Stimulated activated CD4-positive, alpha-beta T cell treated with anti-CD3 and anti-CD28 coated beads, Interleukin-1b, Interleukin-23, amount 100 ng/mL, for 1 hour (primary cell): ENCODE measurements at places on chromosomes 2 and 18.

DNA sequence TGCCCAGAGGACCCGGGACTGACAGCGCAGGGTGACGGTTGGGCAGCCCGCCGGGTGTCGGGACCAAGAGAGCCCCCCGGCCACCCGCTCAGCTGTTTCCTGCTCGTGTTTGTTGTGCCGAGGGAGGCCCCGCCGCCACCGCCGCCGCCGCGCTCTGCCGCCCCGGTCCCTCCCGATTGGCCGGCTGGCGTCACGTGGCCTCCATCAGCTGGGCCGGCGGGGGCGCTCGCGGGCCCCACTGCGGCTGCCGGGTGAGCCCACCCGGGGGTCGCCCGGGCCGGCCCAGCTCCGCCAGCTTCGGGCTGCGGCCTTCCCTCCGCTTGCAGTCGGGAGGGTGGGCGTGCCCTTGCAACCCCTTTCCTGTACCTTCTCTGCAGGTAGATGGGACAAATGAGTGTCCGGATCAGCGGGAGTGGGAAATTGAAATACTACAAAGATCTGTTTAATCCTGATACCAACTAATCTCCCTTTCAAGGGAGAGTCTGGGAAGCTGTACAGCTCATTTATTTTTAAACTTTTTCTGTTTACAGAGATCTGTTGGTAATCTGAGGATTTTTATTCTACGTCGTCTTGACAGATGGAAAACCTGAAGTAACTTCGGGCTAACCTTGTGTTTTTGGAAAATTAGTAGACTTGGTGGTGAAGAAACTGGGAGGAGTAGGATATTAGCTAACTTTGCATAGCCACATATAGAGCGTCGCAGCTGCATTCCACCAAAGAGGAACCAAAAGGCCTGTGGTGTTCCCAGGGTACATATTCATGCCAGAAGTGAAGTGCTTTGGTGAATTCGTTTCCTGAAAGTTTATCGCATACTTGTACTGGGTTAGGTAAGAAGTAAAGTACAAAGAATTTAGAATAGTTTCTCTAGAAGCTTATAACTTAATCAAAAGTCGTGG lies 1.2 kb downstream of the YPEL5 start:
- DNase-seq: peak; percentile 58

- DNase-seq: no peak
Observed at GRCh38 chr2:3192920-3193319, 184.7 kb downstream of the EIPR1 start.

DNA sequence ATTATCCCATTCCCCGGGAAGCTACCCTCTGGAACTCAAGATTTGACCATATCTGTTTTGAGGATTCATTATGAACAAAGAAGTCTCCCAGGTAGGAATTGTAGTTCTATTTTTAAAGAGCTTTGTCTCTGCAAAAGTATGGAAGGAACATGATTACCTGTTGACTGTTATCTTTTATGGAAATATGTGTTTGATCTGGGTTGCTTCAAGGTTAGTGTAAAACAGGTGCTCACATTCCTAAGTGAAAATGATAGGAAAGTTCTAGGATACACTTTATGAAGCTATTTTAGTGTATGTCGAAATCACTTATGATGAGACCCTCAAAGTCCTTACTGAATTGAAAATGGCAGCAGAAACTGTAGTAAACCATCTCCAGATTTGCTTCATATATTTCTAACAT lies 149.2 kb downstream of the PTRHD1 start:
- DNase-seq: no peak

GRCh38 chr18:58132595-58133261 lies 88.7 kb downstream of the NEDD4L start:
- DNase-seq: no peak

DNA sequence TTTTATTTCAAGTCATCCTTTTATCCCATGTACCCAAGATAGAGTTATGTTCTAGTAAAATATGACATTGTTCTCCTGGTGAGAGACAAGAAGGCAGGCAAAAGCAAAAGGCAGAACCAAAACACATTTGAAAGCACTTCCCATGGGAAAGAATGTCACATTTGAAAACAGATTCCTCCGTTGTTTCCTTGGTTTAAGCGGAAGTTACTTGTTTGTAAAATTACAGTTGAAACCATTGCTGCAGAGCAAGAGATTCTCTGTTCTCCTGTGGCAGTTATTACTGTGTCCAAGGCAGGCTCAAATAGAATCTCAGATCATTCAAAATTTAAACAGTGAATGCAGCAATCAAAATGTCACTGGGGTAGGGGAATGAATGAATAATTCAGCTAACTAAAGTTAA lies 149.6 kb downstream of the MTCL1 start:
- no peak for DNase-seq

DNA sequence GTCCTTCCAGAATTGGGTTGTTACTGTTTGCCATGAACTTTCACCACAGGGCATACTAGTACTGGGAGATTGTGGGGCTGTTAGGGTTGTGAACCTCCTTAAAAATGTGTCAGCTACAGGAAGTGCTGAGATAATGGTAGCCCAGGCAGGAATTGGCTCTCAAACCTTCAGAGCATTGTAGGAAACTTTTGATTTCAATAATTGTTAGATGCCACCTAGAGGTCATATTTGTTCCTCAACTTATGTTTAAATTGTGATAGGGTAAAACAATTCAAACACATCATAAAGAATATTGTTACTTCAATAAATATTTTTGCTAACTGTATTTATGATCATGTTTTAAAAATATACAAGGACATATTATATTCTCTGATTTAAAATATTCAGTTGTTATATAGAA lies 594.6 kb downstream of the ADCYAP1 start:
- DNase-seq: no peak

- DNase-seq: no peak
Observed at GRCh38 chr2:69828938-69829255, 563 bp upstream of the GMCL1 start.

- no peak for DNase-seq
Observed at GRCh38 chr18:74292541-74292858, 737 bp upstream of the CYB5A start.

- no peak for DNase-seq
Observed at GRCh38 chr2:238946318-238947242, 98.7 kb downstream of the TWIST2 start.

DNA sequence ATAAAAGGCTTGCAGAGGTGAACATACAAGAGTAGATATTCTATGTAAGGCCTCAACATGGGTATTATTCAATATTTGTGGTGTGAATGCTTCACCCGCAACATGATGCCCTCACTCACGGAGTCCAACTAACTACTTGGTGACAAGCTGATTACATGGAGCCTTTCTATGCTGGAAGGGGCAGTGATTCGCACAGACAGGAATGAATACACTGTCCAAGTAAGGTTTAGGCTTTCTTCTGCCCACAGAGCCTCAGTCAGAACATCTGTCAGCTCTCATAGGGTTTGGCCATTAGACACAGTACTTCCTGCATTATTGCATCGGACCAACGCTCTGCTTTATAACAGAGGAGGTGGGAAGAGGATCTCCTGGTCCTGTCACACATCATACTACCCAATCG lies 80.3 kb upstream of the SLC35G4 start:
- no peak for DNase-seq

DNA sequence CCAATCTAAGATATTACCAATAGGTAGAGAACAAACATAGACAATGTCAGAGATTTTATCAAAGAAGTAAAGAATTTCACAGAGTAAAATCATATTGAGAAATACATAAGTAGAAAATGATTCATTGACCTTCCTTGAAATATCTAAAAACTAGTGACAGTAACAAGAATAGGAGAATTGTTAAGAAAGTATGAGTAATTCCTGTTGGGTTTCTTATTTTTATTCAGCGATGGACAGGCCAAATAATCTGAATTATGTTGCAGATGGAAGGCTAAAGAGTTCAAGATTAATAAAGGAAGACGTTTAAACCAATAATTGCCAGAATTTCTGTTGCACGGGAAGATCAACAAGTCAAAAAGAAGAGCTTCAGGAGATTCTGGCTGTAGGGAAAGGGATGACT lies 163.4 kb upstream of the RASGRP3 start:
- DNase-seq: no peak

GRCh38 chr2:27324720-27325119 lies 1.8 kb upstream of the MPV17 start:
- no peak for DNase-seq

DNA sequence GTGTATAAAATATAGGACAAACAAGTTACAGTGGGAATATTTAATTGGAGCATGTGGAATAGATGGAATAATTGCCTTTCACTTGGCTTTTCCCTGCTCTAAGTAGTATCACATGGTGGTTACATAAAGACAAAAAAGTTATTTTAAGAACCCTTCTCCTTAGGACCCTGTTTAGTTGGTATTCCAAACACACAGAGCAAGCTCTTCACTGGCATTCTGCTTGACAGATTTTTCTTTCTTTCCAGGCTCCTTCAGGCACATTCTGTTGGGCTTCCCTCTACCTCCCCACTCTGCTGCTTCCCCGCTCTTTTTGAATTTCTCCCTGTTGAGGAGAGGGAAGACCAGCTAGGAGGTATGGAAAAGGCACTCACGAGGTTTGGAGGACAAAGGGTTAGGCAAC lies 29.0 kb upstream of the DARS1 start:
- DNase-seq: no peak

DNA sequence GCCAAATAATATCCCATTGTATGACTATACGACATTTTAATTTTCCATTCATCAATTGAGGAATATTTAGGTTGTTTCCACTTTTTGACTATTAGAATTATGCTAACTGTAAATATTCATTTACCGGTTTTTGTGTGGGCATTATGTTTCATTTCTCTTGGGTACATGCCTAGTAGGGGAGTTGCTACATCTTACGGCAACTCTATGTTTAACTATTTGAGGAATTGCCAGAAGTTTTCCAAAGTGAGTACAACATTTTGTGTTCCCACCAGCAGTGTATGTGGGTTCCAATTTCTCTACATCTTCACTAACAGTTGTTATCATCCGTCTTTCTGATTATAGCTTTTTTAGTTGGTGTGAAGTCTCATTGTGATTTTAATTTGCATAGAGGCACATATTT lies 1.6 kb upstream of the KDSR start:
- no peak for DNase-seq

- no peak for DNase-seq
Observed at GRCh38 chr2:141707486-141707885, 423.3 kb downstream of the LRP1B start.

DNA sequence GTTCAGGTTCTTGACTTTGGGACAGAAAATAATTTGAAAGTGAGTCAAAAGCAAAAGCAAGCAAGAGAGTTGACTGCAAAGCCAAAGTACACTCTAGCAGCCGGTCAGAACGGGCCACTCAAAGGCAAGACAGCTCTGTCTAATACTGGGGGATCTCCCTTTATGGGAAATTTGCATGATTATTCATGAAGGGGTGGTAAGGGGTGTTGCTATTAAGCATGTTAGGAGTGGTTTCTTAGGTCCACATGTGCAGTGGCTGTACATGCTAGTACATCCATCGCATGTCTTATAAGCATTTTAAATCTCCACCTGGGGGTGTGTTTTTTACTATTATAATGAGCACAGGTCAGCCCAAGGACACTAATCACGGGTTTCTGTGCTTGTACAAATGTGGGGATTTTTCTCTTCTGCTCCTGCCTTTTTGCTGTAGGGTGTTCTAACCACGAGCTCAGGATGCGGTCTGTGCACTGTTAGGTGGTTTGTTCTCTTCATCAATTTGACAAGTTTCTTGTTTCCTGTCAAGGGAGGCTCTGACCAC lies 60.2 kb upstream of the SPP2 start:
- no peak for DNase-seq

DNA sequence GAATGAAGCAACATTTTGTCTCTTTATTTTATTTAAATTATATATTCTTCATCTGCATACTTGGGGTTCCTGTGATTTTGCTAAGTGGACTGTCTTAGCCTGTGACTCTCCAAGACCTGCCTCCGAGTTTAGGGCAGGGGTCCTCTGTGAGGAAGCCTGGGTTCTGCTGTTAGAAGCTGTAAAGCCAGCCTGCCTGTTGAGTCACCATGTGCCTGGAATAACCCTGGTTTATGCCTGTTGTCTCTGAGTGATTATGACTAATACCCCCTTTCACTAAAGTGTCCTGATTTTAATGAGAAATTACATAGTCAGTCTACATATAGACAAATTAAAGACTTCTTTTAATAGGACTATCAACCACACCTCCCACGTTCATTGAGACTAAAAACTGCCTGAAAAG lies 369.1 kb downstream of the ZNF521 start:
- DNase-seq: no peak

GRCh38 chr2:3956892-3957291 lies 253.5 kb downstream of the DCDC2C start:
- DNase-seq: no peak

GRCh38 chr18:69400253-69400975 lies at the start of gene DOK6:
TSS of gene DOK6 (plus strand) at chr18:69400888.
- DNase-seq: no peak

- DNase-seq: no peak
Observed at GRCh38 chr18:76441668-76442412, 53.2 kb downstream of the ZNF516 start.

- no peak for DNase-seq
Observed at GRCh38 chr2:217902379-217903141, 100.2 kb downstream of the TNS1 start.

DNA sequence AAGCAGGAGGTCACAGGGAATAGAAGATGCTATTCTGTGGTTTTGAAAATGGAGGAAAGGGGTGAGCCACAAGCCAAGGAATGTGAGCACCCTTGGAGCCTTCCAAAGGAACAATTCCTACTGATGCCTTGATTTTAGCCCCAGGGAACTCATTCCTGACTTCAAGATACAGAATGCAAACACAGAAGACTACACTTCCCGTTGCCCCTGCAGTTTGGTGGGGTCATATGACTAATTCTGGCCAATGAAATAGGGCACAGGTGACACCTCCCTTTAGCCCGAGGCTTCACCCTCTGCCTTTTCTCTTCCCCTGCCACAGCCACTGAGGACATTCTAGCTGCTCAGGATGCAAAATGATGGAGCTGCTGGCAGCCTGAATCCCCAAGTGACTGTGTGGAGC lies 126.1 kb downstream of the INHBB start:
- DNase-seq: no peak

DNA sequence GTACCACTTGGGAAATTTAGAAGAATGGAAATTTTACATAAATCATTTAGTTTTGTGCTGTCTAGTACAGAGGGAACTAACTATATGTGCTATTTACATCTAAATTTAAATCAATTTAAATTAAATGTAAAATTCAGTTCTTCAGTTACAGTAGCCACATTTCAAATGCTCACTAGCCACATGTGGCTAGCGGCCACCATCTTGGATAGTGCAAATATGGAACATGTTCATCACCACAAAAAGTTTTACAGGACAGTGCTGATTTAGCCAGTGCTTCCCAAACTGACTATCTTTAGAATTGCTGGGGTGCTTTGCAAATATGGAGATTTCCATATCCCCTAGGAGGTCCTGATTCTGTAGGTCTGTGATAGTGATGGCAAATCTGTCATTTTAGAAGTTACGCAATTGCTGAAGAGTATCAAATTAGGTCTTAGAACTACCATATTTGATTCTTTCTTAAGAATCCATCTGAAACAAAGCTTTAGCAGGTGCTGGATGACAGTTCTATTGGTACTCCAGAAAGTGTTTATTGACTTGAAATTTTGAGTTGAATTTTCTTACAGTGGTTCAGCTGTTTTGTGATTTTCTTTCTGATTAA lies 12.8 kb downstream of the EHBP1 start:
- no peak for DNase-seq

- DNase-seq: no peak
Observed at GRCh38 chr2:88281302-88282217, 111.4 kb downstream of the THNSL2 start.

- no peak for DNase-seq
Observed at GRCh38 chr18:23877371-23877770, 137.2 kb upstream of the TTC39C start.

GRCh38 chr2:229230256-229230655 lies 40.8 kb downstream of the PID1 start:
- no peak for DNase-seq

GRCh38 chr2:130850788-130851623 lies 14.3 kb downstream of the ARHGEF4 start:
- DNase-seq: no peak
